ENCODE measurements at places on chromosomes 5 and 9.

- no peak for DNase-seq
These were observed 26.1 kb upstream of the ADRA1B start for GRCh38 chr5:159890141-159890540.

- DNase-seq: no peak
These were observed 14.0 kb downstream of the MYORG start for GRCh38 chr9:34362614-34363214.

- DNase-seq: peak; percentile 30
These were observed 22.9 kb upstream of the CFAP95 start for GRCh38 chr9:69797675-69798074.

DNA sequence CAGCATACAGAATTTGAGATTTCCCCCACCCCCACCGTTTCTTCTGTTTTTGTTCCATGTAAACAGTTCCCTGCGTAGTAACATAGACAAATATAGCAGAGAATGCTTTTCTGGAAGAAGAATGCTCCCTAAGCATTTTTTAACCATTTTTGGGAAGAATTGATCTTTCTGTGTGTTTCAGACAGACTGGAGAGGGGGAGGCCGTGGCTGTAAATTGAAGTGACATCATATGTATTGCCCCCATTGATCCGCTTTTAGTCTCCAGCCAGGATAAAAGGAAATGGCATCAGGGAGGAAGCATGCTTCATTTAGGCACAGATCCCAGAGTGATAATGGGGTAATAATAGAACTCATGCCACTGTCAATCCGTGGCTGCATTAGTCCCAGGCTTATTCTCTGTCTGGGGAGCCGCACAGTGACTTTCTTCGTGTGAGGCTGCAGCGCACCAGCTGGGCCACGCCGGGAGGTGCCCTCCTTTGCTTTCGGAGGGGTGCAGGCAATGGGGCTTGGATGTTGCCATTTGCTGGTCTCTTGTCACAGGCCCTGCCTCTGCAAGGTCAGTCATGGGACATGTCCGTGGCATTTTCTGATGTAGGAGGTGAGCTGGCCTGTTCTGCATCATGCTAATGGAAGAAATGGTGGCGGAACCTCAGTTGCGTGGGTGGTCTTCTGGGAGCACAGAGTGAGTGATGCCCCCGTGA lies 261.5 kb downstream of the FANCC start:
- DNase-seq: no peak

GRCh38 chr9:8781458-8781857 lies 981.9 kb upstream of the DMAC1 start:
- DNase-seq: no peak

- no peak for DNase-seq
These were observed 46.4 kb upstream of the EDIL3 start for GRCh38 chr5:84430863-84431663.

- peak; percentile 69 for DNase-seq
These were observed 720 bp downstream of the TUSC1 start for GRCh38 chr9:25677301-25678146.

GRCh38 chr9:16106021-16106571 lies 553.3 kb downstream of the CCDC171 start:
- DNase-seq: no peak

- no peak for DNase-seq
These were observed 548.4 kb upstream of the ZNF608 start for GRCh38 chr5:125294844-125295243.

GRCh38 chr9:36039696-36040095 lies 3.0 kb downstream of the RECK start:
- DNase-seq: no peak

- DNase-seq: no peak
These were observed 68.2 kb downstream of the ADCY2 start for GRCh38 chr5:7464182-7464581.

- DNase-seq: no peak
These were observed 132.4 kb downstream of the CDH10 start for GRCh38 chr5:24512423-24512822.

DNA sequence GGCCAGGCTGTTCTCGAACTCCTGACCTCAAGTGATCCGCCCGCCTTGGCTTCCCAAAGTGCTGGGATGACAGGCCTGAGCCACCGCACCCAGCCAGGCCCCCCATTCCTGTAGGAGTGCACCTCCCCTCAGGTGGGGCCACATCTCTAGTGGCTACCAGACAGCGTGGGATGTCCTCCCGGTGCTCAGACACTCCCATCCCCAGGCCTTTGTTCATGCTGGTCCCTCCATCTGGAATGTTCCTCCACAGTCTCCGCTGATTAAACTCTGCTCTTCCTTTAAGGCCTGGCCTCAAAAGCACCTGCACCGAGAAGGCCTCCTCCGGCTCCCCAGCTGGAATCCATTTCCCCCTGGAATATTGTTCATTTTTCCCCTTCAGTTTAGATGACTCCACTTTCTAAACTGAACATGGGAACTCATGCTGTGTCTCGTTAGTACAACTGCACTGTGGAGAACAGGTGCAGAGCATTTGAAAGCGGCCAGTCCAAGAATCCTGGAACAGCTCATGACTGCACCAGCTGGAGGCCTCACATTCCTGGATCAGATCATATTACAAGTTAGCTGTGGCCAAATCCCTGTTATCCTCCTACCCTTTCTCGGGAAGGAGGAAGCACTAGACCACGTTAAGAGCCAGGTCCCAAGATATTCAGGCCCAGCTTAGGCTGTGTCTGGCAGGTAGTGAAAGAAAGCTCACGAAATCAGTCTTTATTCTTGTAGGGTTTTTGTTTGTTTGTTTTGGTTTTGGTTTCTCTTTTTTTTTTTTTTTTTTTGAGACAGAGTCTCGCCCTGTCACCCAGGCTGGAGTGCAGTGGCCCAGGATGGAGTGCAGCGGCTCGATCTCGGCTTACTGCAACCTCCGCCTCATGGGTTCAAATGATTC lies 10.8 kb upstream of the PRRC2B start:
- no peak for DNase-seq

DNA sequence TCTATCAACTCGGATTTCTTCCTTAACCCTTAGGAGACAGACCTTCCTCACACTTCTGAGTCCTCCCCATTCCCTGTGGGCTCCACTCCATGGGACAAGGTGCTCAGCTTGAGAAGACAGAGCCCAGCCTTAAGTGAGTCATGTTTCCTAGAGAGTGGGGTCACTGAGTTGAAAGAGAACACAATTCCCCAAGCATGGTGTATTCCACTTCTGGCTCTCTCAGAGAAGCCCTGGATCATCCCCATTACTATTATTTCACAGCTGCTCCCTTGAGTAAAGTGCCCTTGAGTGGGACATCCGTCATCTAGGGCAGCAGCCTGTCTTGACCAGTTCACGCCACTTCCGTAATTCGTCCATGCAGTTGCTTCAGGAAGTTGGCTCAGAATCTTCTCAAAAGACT lies 604.8 kb downstream of the BNC2 start:
- no peak for DNase-seq

DNA sequence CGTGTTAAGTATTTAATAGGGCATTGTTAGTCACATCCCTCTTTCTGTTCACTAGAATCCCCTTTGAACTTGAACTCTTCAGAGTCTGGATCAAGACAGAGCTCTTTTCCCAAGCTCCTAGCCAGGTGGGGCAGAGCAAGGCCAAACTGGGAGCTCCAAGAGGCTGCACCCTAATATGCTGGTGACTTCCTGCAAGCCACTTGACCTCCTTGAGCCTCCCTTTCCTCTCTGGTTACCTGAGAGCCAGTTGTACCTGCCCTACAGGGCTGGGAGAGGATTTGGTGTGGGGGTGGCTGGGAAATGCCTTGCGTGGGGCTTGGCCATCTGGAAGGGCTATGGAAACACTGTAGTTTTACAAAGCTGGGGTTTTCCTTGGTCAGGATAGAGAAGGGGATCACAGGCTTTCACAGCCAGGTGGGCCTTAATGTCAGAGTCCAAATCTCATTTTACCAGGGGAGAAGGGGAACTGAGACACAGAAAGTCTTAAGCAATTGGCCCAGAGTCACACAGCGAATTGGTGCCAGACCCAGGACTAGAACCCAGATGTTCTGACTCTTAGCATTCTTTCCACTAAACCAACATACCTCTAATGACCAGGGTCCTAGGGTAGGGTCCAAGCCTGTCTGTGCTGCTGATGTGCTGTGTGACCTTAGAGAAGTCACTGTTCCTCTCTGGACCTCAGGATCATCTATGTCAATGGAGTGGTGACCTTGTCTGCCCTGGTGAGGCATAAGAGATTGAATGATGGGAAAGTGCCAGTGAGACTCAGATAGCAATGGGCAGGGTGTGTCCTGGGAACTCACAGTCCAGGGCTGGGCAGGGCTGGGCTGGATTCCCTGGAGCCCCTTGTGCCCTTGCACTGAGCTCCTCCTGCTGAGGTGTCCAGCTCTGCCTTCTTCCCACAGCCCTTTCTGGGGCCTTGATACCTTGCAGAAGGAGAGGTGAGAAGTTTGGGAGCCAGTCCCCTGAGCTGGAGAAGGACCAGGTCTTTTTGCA lies 35.8 kb downstream of the GSN start:
- DNase-seq: no peak

GRCh38 chr5:56270058-56270457 lies 36.9 kb upstream of the ANKRD55 start:
- peak; percentile 12 for DNase-seq

GRCh38 chr5:44336708-44337107 lies 52.5 kb downstream of the FGF10 start:
- peak; percentile 2 for DNase-seq

- no peak for DNase-seq
These were observed 179.0 kb downstream of the TAF11L14 start for GRCh38 chr5:17813214-17813613.

DNA sequence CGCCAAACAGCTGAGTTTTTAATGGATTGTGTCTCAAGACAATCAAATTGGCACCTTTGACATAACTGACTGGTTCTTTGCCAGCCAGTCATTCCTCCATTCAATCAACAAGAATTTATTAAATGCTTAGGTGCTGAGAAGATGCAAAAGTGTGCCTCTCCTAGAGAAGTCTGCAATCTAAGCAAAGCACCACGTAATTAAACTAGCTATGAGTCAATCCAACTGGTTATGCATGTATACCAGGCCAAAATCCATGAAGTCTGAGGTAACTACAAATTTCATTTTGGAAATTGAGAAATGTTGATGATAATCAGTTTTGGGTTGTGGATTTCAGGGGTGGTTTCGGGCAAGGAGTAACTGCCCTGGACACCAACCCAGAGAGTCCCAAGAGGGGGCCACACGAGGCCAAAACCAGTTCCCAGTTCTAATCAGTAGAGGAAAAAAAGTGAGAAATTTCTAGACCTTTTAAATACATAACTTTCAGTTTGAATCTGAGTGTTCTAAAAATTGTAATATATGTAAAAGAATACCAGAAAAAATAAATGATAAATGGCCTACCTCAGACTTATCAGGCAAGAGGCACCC lies 92.6 kb downstream of the EFNA5 start:
- no peak for DNase-seq

DNA sequence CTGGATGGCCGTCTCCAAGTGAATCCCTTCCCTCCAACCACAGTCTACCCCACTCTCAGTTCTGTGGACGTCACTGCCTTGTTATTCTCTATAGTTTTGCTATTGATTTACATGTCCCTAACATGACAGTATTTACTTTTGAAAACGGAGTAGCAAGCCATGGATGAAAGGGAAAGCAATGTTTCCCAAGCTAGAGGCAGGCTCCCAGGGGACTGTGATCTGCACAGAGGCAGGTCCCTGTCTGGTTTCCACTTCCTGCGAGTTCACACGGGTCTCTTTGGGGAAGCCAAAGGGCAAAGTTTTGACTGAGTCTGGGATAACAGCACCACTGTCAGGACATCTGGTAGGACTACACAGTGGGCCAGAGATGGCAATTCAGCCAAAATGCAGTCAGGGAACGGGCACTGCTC lies 12.7 kb downstream of the C9orf153 start:
- DNase-seq: no peak

DNA sequence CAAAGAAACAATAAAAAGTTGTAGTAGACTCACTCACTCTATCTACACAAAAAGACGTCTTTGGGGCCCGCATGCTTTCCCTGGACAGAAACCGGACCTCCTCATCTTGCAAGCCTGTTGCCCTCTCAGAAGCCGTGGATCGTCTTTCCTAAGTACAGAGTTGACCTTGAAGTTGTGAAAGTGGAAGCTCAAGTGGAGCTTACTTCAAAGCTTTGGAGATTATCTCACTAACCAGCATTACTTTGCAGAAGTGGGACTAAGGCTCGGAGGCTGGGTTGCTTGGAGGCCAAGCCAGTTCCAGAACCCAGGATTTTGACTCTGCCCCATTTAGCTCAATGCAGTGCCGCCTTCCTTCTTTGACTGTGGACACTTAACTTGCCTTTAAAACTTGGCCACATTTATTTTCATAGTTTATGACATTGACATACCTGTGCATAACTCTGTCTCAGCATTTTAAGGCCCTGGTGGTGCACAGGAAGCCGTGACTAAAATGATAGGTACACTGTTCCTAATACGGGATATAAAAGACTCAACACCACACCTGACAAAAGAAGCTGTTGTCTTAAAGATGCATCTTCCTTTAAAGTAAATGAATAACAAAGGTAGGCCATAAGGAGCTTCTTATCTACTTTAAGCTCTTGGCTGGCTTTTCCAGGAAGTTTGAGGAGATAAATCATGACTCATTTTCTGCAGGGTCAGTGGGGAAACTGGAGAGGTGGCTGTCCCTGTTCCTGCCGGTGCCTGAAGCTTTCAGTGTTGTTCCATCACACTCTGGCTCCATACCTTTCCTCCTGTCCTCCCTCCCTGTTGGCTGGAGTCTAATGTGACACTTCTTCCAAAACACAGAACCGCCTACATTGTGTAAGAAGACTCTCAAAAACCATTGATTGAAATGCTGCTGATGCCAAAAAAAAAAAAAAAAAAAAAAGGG lies 10.7 kb downstream of the SLC25A25 start:
- peak; percentile 77 for DNase-seq

GRCh38 chr9:82010711-82011110 lies 22.1 kb downstream of the SPATA31D1 start:
- no peak for DNase-seq

DNA sequence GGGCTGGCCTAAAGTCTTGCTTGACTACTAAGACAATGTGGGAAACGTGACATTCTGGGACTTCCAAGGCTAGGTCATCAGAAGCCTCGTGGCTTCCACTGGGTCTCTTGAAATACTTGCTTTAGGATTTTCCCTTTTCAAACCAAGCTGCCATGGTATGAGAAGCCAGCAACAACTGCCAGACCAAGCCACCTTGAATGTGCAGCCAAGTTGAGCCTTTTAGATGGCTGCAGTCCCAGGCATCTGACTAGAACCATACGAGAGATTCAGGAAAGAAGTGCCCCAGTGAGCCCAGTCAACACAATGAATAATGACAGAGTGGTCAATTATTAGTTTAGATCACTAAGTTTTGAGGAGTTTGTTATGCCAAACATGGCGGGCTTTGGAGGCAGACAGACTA lies 143.3 kb downstream of the SLF1 start:
- DNase-seq: no peak

DNA sequence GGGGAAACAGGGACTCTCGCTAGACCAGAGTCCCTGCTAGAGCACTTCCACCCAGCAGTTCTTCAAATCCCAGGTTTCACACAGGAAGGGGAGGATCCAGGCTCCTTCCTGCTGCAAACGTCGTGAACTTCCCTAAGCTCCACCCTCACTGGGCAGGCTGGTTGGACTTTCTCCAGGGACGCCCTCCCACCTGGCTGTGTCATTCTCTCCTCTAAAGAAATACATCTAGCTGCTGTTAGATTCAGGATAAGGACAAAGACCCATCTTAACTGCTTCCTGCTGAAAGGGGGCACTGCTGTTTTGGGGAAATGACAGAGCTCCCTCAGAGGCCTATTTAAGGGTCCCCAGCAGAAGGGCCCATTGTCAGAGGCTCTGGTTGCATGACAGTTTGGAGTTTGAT lies 230.7 kb downstream of the SEMA6A start:
- no peak for DNase-seq

GRCh38 chr9:113649054-113649453 lies 185.5 kb downstream of the RGS3 start:
- no peak for DNase-seq

- DNase-seq: peak; percentile 39
These were observed 49.5 kb upstream of the C9orf72 start for GRCh38 chr9:27622693-27623340.

Data from hematopoietic multipotent progenitor cell treated with erythropoietin and hydrocortisone succinate and interleukin-3 and kit ligand, for 6 days (in vitro differentiated cells).